ENCODE measurements at places on chromosomes 6 and 20.

DNA sequence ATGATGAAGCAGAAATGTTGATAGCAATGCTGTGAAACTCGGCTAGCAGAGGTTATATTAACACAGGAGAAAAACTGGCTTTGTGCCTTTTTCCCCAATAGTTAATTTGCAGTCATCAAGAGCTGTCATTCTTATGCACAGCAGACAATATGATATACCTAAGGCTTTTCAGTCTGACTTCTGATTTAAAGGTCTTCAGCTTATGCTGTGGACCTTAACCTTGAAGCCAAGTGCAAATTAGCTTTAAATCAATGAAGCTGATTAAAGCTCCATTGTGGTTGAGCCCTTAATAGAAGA, 171.6 kb upstream of the ID4 start:
- no peak for DNase-seq

- no peak for DNase-seq
Observed at GRCh38 chr20:20649945-20650344, 62.5 kb downstream of the RALGAPA2 start.

- DNase-seq: no peak
Observed at GRCh38 chr6:116767715-116768114, 2.2 kb upstream of the FAM162B start.

DNA sequence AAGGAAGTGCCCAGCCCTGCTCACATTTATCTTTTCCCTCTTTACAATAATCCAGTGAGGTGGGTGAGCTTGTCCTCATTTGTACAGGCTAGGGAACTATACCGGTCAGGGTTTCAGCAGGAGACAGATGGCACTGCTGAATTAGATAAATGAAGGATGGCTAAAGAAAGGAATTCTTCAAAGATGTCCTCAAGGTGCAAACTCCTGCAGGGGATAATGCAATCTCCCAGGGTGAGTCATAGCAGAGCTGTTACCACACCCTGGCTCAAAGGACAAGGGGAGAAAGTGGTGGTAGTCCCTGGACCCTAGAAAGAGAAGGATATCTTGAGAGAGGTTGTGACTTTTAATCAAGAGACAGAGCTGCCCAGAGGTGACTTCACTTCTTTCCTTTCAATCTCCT, 66.7 kb downstream of the RFPL4B start:
- DNase-seq: no peak

- DNase-seq: no peak
Observed at GRCh38 chr6:98526465-98526864, 307.9 kb upstream of the POU3F2 start.

- DNase-seq: no peak
Observed at GRCh38 chr20:2918096-2919049, 45.1 kb downstream of the PTPRA start.

GRCh38 chr20:61882716-61883615, 182.7 kb downstream of the TAF4 start:
- DNase-seq: no peak

DNA sequence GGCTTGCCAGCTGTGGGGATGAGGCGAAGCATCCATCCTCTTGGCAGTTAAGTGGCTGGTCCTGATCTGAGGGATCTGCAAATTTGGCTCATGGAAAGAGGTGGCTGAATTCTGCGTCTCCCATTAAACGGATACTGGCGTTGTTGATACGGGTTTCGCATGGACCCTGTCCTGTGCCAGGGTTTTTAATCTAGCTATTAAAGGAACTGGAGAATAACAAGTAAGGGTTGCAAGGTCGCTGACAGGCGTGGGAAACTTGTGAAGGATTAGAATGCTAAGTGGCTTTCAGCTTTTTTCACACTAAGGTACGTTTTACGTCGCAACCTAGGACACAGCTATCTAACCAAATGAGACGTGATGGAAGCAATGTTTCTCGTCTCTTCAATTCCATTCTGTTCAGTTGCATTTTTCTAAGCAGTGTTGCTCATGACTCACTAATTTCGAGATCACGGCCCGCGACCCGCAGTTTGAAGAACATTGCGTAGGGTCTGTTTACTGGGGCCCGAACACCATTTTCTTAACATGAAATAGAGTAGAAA, 852 bp downstream of the GMNN start:
- DNase-seq: no peak

- no peak for DNase-seq
Observed at GRCh38 chr6:168201383-168201782, 118.2 kb downstream of the DACT2 start.

GRCh38 chr6:170205126-170205525, 85.8 kb downstream of the DLL1 start:
- DNase-seq: no peak

DNA sequence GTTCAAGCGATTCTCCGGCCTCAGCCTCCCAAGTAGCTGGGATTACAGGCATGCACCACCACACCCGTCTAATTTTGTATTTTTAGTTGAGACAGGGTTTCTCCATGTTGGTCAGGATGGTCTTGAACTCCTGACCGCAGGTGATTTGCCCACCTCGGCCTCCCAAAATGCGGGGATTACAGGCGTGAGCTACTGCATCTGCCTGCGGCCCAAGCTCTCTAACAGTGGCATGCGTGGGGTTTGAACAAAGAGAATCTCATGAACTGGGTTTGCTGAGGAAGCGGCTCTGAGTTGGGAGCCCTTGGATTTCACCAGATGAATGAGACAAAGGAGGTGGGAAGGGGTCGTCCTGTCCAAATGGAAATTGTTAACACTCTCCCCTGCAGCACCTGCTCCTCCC, 33.2 kb upstream of the CD83 start:
- no peak for DNase-seq

DNA sequence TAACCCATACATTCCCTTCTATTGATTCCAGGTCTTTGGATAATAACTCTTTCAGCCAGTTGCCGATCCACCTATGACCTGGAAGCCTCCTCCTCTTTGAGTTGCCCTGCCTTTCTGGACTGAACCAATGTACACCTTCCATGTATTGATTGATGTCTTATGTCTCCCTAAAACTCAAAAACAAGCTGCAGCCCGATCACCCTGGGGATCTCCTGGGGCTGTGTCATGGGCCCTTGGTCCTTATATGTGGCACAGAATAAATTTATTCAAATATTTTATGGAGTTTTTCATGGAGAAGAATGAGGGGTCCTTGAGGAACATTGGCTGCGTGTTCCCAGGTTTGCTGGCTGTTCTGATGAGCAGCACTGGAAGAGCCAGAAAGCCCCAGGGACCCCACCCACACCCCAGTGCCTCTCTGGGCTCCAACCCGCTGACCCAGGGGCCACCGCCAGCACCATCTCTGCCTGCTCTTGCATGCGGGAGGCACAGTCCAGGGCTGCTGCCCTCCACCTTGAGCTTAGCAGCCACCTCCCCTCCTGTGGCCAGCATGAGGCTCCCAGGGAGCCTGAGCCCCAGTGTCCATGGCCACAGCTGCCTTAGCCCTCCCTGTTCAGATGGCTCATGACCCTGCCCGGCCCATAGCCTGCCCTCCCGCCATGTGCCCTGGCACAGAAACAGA, 36.5 kb upstream of the CST7 start:
- DNase-seq: no peak

DNA sequence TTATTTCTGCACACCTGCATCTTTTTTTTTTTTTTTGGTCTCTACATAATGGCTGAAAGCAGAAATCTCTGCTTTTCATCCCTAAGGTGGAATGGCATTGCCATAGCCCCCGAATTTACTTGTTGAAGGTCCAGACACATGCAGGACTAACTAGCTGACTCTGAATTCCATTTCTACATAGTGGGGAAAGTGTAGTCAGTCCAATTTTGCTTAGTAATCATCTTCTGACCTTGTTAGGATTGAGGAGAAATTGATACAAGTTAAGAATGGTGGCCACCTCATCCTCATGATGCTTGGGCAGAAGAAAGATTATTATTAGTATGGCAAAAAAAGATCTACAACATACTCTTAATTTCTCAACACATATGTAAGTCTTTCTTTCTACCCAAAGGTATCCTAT, 16.4 kb upstream of the FAM83B start:
- DNase-seq: no peak

GRCh38 chr20:37954190-37954589, 51.3 kb downstream of the VSTM2L start:
- DNase-seq: no peak

GRCh38 chr20:19181552-19181951, 30.9 kb upstream of the SLC24A3 start:
- no peak for DNase-seq

GRCh38 chr20:14612391-14612790, 275.0 kb upstream of the FLRT3 start:
- no peak for DNase-seq

GRCh38 chr6:35007016-35007415, 118.0 kb downstream of the ANKS1A start:
- no peak for DNase-seq

- no peak for DNase-seq
Observed at GRCh38 chr20:38847840-38848239, 42.3 kb downstream of the PPP1R16B start.

DNA sequence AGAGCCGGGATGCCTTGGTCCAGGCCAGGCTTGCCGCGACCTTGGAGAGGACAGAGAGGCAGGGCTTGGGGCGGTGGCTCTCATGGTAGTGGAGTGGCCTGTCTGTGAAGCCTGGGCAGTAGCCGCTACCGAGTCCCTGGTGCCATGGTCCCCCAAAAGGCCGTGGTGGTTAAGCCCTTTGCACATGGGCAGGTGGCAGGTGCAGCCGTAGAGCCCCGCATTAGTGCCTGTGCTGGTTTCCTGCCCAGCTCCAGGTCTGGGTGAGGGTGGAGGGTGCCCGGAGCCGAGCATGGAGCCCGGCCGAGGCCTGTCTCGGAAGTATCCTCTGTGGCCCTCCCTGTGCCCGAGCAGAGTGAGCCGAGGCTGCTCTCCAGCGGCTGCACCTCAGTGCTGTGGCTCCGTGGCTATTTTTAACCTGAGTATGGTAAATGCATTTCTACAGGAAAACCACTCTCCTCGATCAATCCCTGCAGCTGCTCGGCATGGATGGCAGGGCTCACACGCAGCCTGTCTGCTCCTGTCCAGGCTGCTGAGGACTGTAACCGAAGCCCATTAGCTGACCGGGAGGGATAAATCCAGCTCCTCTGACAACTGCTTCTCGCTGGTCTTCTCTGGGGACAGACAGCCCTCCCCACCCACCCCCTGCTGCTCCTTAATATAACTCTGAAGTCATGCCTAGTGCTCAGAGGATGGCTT, 36.3 kb upstream of the GATA5 start:
- DNase-seq: no peak

GRCh38 chr6:25173246-25173645, 105.9 kb upstream of the CARMIL1 start:
- DNase-seq: no peak

- DNase-seq: no peak
Observed at GRCh38 chr20:2005359-2005758, 11.5 kb upstream of the PDYN start.

- DNase-seq: no peak
Observed at GRCh38 chr20:57993716-57994431, 234.6 kb downstream of the ANKRD60 start.

DNA sequence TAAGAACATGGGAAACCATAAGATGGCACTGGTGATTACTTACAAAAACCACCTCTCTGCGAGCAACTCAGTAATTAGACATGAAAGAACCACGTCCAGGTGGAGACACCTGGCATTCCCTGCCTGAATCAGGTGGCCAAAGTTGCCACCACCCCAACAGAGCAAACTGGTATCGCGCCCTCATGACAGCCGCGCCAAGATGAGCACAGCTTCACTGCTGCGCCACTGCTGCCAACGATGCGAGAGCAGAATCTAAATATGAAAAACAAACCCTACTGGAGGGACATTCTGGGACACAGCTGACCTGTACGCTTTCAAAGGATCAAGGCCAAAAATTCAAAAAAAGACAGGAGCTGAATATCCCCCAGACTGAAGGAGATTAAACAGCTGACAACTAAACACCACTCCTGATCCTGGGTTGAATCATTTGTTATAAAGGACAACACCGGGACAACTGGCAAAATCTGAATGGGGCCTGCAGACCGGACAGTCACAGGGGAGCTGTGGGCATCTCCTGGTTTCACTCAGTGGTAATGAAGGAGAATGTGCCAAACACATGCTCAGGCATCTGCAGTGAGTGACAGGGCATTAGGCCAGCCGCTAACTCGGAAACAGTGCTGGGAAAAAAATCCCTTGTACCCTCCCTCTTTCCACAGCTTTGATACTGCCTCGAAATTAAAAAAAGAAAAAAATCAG, 17.4 kb downstream of the CST7 start:
- no peak for DNase-seq

- DNase-seq: no peak
Observed at GRCh38 chr20:14445902-14446301, 108.5 kb upstream of the FLRT3 start.

GRCh38 chr6:41073968-41074691, 1.4 kb downstream of the NFYA start:
- DNase-seq: no peak

GRCh38 chr6:106502559-106502958, 126.7 kb downstream of the RTN4IP1 start:
- DNase-seq: no peak

GRCh38 chr6:97114645-97115044, 168.4 kb downstream of the MMS22L start:
- no peak for DNase-seq

DNA sequence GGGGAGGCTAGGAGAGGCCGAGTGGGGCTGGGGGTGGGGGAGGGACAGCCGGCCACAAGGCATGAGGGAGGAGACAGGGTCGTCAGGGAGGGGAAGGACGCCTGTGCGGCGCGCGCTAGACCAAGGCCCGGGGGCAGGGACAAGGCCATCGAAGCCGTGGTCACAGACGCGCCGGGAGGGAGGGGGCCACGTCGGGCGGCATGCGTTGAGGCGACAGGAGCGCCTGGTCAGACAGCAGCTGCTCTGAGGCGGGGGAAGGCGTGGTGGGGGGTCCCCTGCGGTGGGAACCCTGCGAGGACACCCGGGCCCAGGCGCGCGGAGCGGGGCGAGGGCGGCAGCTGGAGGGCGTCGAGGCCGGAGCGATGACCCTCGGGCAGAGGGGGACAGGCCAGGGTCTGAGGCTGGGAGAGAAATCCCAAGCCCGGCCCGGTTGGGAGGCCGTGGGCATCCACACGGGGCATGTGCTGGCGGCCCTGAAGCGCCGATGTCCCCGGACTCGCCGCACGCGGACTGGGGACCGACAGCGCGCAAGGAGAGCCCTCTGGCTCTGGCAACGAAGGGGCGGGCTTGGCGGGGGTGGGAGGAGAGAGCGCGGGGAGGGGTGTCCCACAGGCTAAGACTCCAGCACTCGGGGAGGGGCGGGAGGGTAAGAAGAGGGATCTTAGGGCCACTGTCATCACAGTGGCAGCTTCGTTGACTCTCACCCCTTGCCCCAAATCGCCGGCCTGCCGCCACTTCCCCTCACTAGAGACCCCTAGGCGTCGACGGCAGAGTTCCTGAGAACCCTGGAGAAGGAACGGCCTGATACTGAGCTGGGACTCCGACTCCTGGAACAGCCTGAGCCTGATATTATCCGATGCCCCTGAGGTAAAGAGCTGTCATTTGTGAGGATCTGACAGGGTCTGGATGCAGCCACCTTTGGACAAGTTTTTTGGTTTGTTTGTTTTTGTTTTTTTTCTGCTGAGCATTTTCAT, 5.0 kb downstream of the TMEM239 start:
- DNase-seq: no peak

- DNase-seq: no peak
Observed at GRCh38 chr20:8571611-8572010, 439.5 kb downstream of the PLCB1 start.

GRCh38 chr6:129189266-129189665, 306.3 kb downstream of the LAMA2 start:
- DNase-seq: no peak

- no peak for DNase-seq
Observed at GRCh38 chr6:167235005-167235404, 56.1 kb upstream of the UNC93A start.

- no peak for DNase-seq
Observed at GRCh38 chr6:28977341-28978132, 27.6 kb downstream of the ZNF311 start.

GRCh38 chr6:68990317-68990716, 355.2 kb downstream of the ADGRB3 start:
- DNase-seq: no peak

All from esophagus squamous epithelium (tissue), 5 donors.